ENCODE measurements at places on chromosomes 7 and 10. TPM values are rescaled to one million over a fixed set of nuclear protein-coding genes. Genes with fewer than 3 reads are reported as not detected.

The TMEM176A gene
- 57.4 TPM for total RNA-seq

The GPC2 gene
- total RNA-seq = 0.77 TPM

DNA sequence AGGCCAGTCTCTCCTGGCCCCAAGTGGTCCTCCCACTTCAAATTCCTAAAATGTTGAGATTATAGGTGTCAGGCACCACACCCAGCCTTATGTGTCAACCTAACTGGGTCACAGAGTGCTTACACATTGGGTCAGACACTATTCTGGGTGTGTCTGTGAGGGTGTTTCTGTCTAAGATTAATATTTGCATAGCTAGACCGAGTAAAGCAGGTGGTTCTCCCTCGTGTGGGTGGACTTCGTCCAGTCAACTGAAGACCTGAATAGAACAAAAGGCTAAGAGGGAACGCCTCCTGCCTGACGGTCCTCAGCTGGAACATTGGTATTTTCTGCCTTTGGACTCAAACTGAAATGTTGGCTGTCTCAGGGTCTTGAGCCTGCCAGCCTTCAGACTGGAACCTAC, 11.5 kb downstream of the PPIF start:
- no peak for DNase-seq

- no peak for DNase-seq
Measured at GRCh38 chr10:16565604-16566003, 43.9 kb upstream of the C1QL3 start.

DNA sequence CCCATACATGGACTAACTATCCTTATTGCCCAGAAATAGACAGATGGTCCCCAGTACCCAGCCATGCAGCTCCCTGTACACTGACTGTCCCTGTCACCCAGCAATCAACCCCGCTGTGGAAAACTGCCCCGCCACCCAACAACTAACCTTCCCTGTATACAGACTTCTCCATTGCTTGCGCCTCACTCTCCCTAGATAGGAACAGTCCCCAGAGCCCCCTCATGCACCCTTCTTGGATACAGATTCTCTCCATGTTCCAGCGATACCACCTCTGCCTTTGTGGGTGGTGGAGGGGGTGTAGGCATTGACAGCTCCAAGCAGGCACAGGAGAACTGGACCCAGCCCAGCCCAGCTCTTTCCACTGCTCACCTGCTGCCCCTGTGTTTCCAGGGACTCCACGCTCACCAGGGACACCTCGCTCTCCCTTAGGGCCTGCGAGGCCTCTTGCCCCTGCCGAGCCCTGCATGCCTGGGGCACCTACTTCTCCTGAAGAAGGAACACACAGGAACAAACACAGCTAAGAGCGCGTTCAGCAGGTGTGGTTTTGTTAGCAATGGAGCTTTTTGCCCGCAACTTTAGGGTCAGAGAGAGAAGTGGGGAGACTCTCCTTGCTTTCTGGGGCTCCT, 7.2 kb downstream of the SFTPD start:
- DNase-seq = no peak

GRCh38 chr10:63099734-63100133, 33.4 kb upstream of the NRBF2 start:
- no peak for DNase-seq

All from lower lobe of right lung (tissue), 2 donors.